ENCODE measurements at places on chromosomes 2 and 18.

DNA sequence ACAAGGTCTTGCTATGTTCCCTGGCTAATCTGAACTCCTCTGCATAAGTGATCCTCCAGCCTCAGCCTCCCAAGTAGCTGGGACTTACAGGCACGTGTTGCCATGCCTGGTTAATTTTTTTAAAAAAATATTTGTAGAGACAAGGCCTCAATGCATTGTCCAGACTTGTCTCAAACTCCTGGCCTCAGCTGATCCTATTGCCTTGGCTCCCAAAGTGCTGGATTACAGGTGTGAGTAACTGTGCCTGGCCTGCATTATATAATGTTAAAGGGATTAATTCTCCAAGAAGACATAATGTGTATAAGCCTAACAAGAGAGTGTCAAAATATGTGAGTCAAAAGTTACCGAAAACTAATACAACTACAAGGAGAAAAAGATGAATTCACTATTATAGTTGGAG, 32.2 kb downstream of the BUB1 start:
- DNase-seq = no peak

DNA sequence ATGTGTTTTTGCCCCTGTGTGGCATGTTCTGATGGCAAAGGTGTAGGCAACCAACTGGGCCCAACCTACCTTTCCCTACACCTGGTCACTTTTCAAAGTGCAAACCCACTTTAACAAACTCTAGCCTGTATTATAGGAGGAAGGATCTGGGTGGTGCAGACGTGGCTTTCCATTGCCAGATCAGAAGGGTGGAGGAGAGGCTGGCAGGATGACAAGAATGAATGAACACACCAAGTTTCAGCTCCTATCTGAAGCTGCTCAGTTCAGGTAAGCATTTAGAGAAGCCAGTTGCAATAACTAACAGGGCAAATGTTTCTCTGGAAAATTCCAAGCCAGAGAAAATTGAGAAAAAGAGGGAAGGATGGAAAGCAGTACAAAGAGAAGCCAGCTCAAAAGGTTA, 707 bp upstream of the SERPINB7 start:
- DNase-seq = no peak

- no peak for DNase-seq
Observed at GRCh38 chr2:38600242-38600891, 2.4 kb downstream of the HNRNPLL start.

DNA sequence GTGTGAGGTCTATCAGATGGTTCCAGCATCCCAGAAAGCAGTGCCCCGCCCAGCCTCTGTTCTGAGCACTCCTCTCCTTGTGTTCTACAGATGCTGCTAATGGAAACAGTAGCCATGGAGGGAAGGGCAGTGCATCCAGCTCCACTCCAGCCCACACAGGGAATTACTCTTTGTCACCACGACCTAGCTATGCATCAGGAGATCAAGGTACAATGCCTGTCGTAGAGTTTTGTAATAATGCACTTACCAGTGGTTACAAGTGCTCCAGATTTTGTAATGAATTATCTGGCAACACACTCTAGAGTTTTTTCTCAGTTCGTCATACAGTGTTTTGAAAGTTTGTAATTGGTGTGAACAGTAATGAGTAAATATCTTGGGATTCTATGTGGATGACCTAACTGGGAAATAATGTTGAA, 161.1 kb downstream of the ESCO1 start:
- peak; percentile 91 for DNase-seq

DNA sequence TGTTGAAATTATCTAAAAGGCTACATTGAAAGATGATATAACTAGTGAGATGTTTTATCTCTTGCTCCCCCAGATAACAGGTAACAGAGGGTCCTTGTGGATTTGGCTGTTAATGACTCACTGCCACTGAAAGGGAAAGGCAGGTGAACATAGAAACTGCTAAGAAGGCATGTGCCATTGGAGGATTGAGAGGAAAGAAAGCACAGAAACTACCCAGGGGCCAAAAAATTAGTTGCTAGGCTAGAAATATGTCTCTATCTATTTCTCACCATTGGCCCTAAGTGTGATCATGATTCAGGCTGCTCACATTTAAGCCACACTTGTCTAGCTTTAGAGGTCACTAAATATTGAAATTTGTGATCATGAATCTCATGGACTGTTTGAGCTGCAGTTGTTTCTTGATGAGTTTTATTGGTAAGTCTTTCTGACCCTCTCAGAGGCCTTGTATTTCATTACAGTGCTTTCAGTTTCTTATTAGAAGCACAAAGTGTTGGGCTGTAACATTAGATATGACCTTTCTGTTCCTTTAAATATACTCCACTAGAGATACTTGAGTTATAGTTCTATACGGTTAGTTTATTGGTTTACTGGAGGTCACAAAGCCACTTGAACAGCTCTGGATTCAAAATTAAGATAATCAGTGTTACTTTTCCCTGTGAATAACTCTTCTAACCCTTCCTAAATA, 26.2 kb downstream of the NAB1 start:
- no peak for DNase-seq

GRCh38 chr18:13257361-13257980, 38.9 kb downstream of the LDLRAD4 start:
- no peak for DNase-seq

DNA sequence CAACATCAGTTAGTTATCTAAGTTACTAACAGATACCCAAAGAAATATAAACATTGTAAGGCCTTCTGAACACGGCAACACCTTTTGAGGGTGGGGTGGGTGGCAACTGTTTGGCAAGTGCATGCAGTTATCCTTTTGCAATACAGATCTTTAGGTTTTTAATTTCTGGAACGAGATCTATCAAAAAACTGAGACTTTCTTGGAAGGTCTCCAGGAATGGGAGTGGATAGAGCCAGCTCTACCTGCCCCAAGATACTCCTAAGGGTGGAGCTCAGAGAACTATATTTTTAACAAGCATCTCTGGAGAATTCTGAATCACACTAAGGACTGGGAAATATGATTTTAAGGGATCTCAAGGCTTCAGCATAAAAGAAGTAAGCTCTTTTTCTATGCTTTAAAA, 11.4 kb upstream of the GALNT1 start:
- no peak for DNase-seq

DNA sequence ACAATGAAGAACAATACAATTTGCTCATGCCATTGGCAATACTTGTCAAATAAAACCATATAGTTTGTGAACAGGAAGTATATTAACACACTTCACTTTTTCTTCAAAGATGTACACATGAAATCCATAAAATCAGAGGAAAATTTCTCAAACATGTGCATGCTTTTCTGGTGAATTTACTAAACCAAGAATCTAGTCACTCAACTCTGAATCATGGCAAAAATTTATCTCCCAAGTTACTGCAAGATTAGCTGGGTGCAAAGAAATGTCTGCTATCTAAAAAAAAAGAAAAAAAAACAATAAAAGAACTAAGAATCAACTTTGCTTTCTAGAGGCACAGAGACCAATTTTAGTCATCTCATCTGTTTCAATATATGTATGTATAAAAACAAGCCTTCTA, 419.2 kb downstream of the NR4A2 start:
- no peak for DNase-seq

DNA sequence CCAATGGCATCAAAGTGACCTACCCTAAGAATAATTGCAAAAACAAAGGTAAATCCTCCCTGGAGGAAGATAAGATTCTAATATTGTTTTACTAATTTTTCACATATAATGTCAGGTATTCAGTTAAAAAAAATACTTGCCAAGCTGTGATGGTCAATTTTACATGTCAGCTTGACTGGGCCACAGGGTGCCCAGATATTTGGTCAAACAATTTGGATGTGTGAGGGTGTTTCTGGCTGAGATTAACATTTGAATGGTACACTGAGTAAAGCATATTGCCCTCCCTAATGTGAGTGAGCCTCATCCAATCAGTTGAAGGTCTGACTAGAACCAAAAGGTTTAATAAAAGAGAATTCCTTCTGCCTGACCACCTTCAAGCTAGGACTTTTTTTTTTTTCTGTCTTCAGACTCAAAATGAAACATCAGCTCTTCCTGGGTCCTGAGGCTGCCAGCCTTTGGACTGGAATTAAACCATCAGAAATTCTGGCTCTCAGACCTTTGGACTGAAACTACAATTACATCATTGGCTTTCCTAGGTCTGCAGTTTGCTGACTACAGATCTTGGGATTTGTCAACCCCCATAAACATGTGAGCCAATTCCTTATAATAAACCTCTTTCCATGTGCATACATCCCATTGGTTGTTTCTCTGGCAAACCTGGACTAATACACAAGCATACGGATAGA, 65.4 kb downstream of the LDAH start:
- no peak for DNase-seq

DNA sequence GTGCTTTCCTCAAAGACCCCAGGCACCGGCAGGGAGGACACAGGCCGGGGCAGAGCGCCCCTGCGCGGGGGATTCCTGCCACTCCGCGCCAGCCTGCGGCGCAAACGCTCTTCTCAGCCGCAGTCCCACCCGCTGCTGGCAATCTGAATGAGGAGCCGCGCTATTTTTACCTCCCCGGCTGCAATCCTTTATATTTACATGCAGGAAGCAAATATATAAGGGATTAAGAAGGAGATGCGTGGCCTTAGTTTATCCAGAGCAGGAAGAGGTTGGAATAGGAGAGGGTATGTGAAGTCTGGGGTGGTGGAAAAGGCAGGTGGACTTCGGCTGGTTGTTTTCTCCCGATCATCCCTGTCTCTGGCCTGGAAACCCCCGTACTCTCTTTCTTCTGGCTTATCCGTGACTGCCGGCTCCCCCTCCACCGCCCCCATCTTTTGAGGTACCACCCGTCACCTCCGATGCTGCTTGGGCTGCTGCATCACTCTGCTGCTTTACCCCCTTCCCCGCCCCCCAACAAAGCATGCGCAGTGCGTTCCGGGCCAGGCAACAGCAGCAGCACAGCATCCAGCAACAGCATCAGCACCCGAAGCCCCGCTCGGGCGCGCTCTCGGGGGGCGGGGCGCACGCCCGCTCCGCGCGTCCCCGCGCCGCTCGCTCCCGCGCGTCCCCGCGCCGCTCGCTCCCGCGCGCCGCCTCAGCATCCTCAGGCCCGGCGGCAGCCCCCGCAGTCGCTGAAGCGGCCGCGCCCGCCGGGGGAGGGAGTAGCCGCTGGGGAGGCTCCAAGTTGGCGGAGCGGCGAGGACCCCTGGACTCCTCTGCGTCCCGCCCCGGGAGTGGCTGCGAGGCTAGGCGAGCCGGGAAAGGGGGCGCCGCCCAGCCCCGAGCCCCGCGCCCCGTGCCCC, at the start of gene ADAM23:
ADAM23 (plus strand) TSS at position 700 of the 902 bp plus-strand sequence. CDS start 335 bp downstream, outside the sequence.
- DNase-seq = peak; percentile 65

DNA sequence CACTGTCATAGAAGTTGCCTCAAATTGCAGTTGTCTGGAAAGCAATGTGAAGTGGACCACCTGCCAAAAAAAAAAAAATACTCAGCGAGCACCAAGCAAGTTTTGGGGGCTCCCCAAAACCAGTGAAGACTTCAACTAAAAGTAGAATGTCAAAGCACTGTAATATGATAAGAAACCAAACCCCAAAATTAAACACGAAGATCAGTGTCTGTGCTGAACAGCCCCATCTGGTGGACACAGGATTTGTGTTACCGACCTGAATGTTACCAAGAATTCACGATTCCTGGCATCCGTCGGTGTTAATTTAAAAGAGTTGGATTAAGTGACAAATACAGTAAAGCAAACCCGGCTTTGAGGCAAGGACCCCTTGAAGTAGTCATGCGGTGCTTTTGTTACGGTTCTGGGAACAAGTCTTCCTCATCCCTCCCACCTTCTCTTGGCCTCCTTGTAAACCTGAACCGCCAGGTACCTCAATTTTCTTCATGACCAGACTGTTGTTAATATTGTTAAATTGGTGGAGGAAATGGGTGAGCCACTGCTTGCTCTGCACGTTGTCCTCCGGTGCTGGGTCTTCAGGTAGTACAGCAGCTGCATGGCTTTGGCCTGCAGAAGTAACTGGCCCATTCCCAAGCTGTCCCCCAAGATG, 31.3 kb upstream of the SSB start:
- DNase-seq = peak; percentile 50

GRCh38 chr2:241040081-241040803, 41.8 kb downstream of the SNED1 start:
- no peak for DNase-seq

GRCh38 chr2:58649756-58650155, 408.6 kb upstream of the FANCL start:
- no peak for DNase-seq

GRCh38 chr2:200618590-200619021, 32.8 kb downstream of the AOX1 start:
- peak; percentile 83 for DNase-seq

DNA sequence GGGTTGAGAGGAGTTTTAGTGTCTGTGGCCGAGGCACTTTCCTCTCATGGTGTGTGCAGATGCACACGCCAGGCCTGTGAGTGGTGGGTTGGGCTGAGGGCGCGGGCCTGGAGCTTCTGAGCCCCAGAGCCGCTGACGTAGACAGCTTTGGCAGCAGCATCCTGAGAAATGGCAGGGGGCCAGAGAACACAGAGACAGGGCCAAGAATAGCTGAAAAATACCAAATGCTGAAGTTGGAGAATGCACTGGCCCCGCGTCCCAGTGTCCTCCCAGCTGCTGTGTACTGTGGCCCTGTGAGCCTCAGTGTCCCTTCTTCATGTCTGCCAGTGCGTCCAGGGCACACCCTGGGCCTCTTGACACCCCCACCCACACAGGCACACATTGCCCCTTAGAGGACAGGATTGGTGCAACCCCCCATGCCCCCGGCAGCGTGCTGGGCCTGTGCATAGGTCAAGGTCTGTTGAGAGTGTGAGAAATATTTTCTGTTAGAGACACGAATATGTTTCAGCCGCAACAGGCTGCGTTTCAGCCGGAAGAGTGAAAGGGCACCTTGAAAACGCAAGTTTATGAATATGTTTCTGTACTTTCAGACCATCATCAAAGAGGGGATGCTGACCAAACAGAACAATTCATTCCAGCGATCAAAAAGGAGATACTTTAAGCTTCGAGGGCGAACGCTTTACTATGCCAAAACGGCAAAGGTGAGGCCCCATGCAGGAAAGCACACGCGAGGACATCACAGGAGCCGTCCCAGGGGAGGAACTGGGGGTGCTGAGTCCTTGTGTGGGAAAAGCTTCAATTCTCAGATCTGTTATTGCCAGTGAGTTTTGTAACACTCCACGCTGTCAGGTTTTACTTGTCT, 33.6 kb downstream of the DGKD start:
- DNase-seq = peak; percentile 93

DNA sequence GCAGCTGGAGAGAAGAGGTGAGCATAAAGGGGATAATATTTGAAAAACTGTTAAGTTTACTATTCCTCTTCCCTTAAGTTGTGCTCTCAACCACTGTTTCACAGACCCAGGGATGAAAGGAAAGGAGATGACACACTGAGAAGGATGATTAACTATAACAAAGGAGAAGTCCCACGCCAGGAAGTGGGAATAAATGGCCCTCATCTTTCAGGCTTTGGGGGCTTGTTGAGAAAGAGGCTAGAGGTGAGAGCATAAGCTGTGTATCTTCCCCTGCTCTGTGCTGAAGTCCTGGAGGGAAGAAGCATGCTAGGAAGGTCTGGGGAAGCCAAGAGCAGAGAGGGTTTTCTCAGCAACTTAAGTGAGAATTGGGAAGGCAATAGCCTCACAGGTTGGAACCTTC, 399.1 kb upstream of the ATP5MC3 start:
- DNase-seq = no peak

DNA sequence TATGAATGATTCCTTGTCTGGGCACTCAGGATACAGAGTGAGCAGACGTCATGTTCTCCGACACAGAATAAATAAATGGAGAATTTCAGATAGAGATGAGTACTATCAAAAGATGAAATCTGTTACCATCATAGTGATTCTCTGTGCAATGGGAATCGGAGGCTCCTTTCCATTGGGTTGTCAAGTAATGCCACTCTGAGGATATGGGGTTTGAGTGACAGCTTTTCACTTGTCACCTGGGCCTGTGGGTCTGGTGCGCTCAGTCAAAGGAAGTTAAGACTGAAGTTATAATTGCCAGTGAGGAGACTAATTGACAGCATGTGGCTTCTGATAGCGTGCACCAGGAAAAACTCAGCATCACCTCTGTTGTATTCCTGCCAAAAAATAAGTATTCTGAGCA, 387.2 kb downstream of the SOX11 start:
- no peak for DNase-seq

All from fibroblast of skin of right quadriceps (primary cell).